ENCODE measurements at places on chromosomes 4 and X.

GRCh38 chrX:26411045-26411444, 195.1 kb downstream of the MAGEB5 start:
- no peak for DNase-seq

DNA sequence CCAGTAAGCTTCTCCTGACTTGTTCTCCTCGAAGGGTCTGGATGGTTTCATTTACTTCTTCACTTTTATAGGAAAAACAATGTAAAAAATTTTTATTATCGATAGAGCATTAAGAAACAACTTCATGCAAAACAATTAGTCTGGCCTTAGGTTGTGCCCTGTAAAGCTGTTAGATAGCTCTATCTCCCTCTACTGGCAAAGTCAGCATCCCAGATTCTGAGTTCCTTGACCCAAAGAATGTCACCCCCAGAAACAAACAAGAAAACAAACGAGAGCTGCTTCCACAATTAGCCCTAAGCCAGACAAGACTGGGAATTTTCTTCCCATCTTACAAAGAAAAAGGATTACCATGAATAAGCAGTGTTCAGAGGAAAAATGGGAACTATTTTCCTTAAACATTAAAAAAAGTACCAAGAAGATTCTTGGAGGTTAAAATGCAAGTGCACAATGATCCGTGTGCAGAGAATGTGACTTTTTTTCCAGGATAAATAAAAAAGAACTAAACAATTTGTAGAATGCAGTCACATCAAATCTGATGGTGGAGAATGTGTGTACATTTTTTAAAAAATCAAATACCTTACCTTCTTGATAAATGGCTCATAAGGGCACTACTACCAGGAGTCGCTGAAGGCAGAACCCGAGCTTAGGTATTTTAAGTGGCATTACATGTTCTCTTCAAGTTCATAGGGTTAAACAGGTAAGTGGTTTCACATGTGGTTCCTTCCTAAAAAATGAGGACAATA, 293.2 kb downstream of the FBXO8 start:
- DNase-seq = no peak

DNA sequence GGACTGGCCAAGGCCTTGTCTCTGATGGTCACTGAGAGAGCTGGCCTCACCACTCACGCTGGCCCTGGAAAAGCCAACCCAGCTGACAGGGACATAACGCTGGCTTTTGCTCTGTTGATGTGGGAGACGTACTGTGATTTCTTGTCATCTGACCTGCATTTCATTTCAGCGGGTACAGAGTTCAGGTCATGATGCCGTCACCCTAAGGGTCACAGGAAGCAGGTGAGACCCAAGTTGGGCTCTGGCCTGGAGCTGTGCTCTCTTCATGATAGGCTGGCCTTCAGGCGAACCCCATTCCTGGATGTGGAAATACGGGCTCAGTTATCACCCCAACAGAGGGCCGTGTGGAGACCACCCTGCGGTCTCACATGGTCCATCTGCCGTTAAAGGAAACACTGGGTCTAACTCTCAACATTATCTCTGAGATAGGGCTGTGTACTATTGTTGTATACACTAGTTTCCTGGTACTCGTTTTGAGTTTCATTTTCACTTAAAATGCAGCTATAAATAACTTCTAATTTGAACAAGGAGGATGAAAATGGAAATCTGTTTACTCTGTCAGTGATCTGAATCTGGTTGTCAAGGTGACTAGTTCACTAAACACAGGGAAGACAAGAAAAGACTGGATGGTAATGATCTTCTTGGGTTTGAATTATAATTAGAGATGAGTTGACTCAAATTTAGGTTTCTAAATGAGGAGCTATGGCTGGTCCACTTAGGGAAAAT, 89.1 kb downstream of the TBC1D9 start:
- no peak for DNase-seq

DNA sequence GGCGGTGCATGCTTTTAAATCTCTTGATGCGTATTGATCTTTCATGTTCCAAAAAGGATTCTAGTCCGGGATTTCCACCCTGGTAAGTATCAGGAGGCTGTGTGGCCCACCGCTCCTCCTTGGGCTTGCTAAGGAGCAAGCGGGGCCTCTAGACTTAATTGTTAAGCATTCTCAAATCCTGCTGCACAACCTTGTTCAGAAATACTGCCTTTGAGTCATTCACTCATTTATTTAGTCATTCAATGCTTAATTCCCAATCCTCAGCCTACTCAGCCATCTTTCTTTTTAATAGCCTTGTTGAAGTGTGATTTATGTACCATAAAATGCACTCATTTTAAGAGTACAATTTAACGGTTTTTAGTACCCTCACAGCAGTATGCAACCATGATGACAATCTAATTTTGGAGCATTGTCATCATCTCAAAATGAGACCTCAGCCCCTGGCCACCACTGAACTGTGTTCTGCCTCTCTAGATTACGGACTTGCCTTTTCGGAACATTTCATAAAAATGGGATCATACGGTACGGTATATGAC, 15.6 kb upstream of the SLC2A9 start:
- DNase-seq = no peak

- no peak for DNase-seq
These were observed 50.7 kb downstream of the CHST7 start for GRCh38 chrX:46624090-46624786.

- no peak for DNase-seq
These were observed 361.2 kb downstream of the ARAP2 start for GRCh38 chr4:35883108-35883507.
